ENCODE measurements at places on chromosomes 6 and 20.
A peak's percentile ranks its signal among the peaks of the same experiment; 100 is the strongest.

GRCh38 chr6:118715376-118715775 is 64.0 kb upstream of the CEP85L start:
- DNase-seq, result no peak

DNA sequence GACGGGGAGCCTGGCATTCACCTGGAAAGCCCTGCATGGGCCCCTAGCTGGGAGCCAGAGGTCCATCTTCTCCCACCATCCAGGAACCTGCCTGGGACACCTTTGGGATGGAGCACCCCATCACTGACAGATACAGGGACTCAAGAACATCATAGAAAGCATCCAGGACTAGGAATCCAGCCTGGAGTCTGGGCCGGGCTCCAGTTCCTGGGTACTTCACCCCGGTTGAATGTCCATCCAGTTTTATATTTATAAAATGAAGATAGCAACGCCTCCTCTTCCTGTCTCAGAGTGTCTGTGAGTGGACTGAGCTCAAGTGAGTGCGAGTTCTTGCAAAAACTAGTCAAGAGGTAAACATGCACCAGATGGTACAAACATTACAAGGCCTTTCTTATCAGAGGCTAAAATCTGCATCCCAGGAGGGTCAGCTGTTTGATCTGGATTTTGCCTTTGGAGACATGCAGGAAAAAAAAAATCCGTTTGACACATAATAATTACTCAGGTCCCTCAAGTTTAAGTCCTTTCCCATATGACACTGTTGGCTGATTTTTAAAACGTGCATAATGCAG is 27.4 kb downstream of the ZC3H12D start:
- no peak for DNase-seq

DNA sequence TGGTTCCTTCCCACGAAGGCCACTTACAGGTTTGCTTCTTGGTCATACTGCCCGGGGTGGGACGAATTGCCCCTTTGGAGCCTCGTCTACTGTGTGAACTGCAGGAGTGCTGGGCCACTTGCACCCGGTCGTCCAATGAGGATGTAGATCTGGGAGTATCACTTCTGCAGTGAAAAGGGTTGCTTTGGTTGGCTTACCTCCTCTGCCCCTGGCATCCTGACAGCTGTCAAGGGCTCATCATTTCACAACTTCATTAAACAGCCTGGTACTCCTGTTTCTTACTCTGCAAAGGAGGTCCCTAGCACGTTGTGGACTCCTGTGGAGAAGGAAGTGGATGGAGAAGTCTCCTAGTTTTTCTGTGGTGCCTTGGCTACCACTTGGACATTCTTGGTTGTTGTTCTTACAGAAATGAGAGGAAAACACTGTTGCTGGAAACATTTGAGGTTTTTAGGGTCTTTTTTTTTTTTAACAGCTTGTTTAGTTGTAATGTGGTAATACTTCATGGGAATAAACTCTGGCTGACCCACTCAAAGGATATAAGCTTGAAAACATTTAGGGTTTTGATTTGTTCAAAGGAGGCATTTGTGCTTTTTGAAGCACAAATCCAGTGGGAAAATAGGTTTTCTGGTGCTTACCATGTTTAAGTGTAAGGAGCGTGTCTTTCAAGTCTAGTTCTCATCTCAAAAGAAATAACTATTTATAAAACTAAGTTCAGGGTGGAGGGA is 60.7 kb downstream of the AKAP12 start:
- no peak for DNase-seq

DNA sequence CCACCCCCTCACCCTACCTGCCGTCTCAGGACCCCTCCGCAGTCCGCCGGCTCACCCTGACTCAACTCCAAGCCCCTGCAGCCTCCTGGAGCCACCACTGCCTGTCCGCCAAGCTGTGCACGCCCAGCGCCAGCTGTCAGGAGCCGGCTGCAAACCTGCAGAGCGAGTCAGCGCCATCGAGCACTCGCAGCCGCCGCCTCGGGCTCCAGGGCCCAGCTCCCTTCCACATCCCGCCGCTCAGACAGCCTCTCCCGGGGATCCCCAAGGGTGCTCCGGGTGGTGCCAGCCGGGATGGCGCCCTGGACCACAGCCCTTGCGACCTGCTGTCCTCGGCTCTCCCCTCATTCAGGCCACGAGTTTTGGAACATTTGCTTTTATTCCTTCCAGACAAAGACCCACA is 4.3 kb downstream of the TNNC2 start:
- DNase-seq, result no peak

DNA sequence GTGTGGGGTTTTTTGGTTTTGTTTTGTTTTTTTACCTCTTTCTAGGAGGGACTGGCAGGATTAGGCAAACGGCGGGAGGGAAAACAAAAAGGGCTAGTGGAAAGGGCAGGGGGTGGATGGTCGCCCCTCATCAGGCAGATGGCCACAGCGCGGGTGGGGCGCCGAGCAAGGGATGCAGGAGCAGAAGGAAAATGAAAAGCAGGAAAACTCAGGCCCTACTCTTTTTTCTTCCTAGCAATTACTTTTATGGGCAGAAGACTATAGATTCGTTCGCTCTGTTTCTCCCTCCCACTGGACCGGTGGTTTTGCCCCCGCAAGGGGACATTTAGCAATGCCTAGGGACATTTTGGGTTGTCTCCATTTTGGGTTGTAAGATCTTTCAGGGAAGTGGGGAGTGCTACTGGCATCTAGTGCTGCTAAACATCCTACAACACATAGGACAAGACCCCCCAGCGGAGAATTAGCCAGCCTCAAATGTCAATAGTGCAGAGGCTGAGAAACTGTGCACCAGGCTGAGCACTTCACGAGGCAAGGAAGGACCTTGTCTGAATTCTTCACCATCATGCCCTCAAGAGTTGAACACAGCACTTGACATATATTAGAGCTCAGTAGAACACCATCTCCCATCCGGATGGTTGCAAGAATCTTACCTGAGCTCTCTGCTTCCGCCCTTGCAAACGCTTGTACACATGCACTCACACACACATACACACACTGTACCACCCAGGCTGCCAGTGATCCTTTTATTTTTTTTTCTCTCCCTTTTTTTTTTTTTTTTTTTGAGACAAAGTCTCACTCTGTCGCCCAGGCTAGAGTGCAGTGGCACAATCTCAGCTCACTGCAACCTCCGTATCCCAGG is 4.8 kb upstream of the ZMYND8 start:
- DNase-seq, result no peak

DNA sequence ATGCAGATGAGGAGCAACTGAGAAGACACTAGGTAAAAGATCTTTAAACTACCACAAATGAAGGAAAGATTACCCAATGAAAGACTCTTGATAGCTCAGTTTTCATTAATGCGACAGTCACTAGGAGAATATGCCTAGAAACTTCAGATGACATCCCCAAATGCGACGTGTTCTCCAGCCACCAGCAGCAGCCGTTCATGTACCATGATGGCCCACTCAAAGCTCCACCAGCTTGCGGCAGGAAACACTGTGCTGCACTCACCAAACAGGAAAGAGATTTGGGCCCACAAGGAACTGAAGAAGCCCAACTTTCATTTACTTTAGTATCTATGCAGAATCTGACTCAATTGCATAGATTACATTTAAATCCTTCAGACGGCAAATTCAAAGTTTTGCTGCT is 7.5 kb downstream of the DIDO1 start:
- no peak for DNase-seq

GRCh38 chr6:139981768-139982181 is 607.3 kb upstream of the CITED2 start:
- DNase-seq, result no peak

DNA sequence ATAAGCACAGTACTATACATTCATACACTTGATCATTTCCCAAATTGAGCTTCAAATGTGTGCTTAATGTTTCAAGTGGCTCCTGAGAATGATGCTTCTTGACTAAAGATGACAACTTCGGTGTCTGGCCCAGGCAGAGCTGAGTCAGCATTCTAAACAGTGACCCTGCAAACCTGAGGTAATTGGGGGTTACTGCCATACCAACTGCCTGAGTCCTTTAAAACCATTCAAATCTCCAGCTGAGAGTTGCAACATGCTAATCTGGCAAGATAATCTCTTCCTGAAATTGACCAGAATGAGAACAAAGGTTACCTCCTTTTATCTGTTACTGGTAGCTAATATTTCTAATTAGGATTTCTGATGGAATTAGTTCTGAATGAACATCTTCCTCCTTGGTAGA is 8.2 kb downstream of the BACH2 start:
- no peak for DNase-seq

DNA sequence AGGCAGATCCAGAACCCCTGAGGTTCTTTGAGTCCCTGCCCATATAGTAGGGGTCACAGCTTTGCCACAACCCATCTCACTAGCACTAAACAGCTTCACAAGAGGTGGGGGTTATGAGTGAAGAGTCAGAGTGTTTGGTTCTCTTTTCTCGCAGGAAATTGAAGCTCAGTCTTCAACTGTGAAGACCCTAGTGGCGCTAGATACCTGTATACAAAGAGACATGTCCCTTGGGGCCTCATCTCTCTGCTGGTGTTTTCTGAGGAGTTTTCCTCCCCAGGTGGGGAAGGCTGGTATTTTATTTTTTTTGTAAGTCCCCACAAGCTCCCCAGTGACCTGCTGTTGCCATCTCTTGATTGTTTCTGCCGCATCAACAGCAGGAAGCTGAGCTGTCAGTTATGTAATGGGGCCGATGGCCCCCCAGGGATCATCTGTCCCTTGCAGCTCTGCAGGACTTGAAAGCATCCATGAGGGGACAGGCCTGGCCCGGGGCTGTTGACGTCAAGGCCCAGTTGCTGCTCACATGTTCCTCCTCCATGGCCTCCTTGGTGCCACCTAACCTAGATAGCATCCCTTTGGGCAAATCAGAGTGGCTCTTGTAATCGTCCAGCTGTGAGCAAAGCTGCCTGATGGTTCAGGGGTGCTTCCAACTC is 23.1 kb downstream of the STK35 start:
- DNase-seq, result no peak

DNA sequence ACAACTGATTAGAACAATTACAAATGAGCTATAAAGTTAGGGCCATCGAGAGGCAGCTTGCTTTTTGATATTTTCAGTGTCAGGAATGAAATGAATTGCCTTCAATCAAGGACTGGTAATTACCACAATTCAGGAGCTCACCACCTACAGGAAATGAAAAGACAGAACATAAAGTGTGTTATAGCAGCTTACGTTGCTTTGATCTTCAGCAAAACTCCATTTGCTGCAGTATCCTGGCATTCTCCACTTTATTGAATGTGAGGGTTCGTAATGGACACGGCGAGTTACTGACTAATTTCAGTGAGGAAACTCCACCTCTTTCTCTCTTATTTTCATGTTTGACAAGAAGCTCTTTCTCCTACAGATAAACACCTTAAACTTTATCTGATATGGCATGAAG is 440.0 kb upstream of the HSF2 start:
- no peak for DNase-seq

- DNase-seq, result no peak
Measured at GRCh38 chr20:56805313-56805712, 176.2 kb downstream of the TFAP2C start.

- no peak for DNase-seq
Measured at GRCh38 chr6:166456395-166457156, 73.8 kb upstream of the MPC1 start.

DNA sequence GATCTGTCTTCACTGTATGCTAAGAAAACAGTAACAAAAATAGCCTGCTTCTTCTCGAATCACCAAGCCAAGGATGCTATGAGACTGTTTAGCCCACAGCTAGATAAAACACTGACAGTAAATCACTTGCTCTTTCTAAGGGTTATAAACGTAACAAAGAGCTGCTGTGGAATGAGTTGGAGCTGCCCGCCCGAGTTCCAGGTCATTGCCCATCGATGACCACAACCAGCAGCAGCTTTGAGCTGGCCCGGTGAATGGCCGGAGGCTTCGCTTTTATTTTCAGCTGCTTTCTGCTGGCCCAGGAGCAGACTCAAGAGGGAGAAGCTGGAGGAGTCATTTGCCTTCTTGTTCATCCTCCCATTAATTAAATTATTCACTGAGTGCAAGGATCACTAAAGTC is 82.2 kb upstream of the CDH4 start:
- DNase-seq, result no peak

GRCh38 chr6:108561742-108562502 is 1.2 kb downstream of the FOXO3 start:
- no peak for DNase-seq

DNA sequence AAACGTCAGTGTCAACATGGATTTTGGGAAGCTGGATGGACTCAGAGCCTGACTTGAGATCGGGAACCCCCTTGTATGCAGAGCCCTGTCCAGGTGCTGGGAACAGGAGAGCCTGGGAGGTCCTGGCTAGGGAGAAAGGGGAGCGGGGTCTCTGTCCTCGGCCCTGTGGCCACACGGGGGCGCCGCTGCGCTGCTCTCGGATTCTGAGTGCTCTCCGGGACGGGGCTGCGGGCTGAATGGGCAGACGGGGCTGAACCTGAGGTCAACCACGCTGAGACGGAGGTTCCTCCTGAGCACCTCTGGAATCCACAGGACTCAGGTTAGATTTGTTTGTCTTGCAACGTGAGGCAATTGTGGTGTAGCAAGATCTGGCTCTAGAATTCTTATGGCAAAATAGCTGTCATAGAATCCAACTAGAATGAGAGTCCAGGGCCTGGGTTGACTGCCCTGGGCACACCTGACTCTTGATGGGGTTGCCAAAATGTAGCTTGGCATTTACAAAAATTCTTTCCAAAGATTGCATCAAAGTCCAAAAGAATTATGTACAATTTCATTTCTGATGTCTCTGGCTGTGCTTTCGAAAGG is 20.6 kb upstream of the HLA-F start:
- peak; percentile 59 for DNase-seq

- DNase-seq, result no peak
Measured at GRCh38 chr6:87965806-87966205, 81.8 kb upstream of the SPACA1 start.

DNA sequence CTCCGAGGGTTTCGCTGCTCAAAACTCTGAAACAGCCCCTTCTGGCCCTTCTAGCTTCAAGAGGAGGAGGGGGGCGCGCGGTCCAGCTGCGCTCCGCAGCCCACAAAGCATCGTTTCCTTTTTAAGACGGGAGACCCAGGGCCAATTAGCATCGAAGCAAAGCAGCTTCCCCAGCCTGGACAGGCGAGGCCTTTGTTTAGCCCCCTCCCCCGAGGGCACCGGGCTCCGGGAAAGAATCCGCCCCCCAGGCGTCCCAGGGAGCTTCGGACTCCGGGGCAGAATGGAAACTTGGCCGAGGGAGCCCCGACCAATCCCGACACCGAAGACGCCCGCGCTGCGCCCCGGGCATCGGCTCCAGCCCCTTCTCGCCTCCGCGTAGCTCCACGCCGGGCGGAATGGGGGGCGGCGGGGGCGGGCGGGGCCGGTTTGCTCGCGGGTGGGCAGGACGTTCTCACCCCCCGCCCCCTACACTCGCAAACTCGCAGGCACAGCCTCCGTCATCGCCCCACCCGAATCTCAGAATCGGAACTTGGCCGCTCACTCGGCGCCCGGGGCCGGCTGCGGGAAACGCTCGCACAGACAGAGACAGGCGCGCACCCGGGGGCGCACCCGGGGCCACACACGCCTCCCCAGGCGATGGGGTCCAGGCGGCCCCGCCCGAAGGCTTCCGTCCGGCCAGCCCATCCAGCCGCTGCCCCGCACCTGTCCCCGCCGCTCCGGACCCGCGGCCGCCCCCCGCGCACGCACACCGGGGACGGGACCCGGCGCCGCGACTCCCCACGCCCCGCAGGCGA is 628 bp downstream of the NKAIN4 start:
- no peak for DNase-seq

GRCh38 chr6:156449128-156449527 is 328.1 kb upstream of the ARID1B start:
- no peak for DNase-seq
